HepG2 (cell line): ENCODE measurements at places on chromosomes 2 and 18.
A peak's percentile ranks its signal among the peaks of the same experiment; 100 is the strongest.

- DNase-seq, result no peak
Measured at GRCh38 chr2:949384-950079, 1.1 kb upstream of the SNTG2 start.

DNA sequence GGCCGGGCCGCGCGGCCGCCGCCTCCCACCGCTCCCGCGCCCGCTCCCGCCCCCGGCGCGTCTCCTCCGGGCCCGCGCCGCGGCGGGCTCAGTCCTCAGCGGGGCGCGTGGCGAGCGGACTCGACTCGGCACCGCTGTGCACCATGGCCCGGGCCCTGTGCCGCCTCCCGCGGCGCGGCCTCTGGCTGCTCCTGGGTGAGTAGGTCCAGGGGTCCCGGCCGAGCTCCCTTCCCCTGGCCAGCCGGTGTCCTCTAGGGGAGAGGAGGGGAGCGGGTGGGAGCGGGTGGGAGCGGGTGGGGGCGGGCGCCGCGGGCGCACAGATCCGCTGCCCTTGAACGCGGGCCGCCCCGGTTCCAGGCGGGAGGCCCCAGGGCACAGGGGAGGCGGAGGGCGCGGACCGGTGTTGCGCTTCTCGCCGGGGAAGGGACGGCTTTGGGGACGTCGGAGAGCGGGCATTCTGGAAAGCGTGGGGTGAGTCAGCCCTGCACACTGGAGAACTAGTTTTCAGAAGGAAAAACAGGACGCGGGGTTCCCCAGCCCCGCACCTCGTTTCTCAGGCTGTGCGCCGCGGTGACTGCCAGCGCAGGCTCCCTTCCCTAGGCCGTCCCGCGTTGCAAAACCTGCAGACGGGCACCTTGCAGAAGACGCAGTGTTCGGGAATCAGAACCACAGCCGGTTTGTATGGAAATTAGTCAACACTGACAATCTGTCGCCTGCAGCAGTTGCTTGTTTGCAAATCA, at the start of gene RAMP1:
RAMP1 (plus strand) TSS at position 91 of the 740 bp plus-strand sequence; CDS start at position 144, 53 bp downstream.
- no peak for DNase-seq

DNA sequence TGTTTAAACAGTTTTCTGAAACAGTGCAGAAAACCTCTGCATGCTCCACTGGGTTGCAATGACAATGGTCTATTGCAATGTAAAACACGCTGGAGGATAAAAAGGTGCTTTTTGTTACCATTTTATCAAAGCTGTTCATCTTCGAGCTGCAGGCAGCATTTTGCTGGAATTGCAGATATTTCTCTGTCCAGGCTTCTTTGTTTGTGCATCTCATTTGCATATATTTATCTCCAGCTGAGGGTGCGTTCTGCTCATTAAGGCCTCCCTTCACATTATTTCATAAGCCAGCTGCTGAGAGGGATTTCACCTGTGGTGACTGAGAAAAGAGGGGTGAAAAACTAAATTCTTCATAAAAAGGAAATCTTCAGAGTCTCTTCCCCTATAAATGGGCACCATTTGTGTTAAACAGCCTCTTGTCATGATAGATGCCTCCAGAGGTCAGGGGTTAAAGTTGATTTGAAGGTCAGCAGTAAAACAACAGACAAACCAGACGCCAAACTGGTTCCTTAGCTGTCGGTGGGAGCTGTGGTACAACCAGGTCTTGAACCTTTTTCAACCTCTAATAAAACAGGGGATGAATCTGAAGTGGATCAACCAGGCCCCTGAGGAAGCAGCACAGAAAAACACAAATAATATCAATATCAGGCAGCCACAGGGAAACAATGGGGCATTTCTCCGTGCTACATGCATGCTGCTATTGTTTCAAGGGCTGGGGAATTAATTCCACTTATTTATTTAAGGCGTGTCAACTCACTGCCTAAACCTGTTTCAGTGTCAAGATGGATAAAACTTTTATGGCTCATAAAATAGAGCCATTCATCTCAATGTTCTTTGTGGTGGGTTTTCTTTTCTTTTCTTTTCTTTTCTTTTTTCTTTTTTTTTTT, 265.1 kb downstream of the MEIS1 start:
- no peak for DNase-seq

DNA sequence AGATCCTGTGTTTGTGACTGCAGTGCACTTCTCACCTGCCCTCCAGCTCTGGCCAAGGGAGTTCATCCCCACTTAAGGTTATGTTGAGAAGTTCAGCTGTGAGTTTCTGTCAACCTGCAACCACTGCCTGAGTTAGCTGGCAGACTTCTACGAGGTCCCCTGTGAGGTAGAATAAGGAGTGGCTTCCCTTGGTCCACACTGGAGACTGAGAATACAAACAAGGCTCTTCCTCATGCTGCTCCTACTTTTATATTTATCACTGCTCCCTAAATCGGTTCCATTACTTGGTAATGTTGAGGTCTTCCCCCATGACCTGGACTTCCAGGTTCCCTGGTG, 353.2 kb upstream of the CWC22 start:
- no peak for DNase-seq

DNA sequence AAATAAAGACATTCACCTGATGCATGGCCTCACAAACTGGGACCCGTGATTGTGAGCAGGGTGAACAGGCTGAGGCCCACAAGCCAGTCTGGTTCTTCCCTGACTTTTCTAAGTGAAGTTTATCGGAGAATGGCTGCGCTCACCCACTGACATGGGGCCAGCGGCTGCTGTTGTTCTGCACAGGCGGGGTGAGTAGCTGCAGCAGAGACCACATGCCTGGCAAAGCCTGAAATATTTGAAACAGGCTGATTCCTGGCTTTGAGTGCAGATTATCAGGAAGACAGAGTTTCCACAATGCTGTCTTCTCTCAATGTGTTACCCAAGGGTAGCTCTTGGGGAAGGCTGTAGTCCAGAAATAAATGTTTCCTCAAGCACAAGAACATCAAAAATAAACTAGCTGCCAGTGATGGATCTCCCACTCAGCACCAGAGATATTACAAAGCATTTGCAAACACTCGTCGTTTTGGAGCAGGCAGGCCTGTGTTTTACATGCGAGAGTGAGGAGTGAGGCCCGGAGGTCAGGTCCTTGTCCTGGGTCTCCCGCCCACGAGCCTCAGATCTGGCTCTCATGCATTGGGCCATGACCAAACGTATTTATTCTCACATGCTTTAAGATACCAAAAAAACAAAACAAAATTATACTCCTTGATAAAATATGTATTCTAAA, 647.1 kb downstream of the GALR1 start:
- DNase-seq, result no peak

- no peak for DNase-seq
Measured at GRCh38 chr2:8595811-8596600, 85.8 kb upstream of the ID2 start.

- DNase-seq, result no peak
Measured at GRCh38 chr2:203914546-203915182, 21.9 kb upstream of the ICOS start.

DNA sequence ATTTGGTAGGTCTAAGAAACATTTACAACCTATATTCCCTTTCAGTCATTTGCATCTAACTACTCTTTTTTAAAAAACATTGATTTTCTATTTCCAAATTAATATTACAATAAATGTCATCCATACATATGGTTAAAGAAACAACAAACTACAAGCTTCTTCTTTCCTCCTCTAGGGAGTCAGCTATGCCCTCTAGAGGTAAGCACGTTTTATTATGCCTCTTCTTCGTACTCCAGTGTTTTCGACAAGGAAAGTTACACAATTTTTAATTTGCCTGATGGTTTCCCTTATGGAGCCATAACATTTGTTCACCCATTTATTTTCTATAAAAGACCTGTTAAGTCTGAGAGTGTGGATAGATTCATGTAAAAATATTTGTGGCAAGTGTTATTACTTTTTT, 183.4 kb upstream of the CDH7 start:
- peak; percentile 7 for DNase-seq

GRCh38 chr2:169348321-169349024, 13.9 kb downstream of the LRP2 start:
- DNase-seq, result peak; percentile 21

DNA sequence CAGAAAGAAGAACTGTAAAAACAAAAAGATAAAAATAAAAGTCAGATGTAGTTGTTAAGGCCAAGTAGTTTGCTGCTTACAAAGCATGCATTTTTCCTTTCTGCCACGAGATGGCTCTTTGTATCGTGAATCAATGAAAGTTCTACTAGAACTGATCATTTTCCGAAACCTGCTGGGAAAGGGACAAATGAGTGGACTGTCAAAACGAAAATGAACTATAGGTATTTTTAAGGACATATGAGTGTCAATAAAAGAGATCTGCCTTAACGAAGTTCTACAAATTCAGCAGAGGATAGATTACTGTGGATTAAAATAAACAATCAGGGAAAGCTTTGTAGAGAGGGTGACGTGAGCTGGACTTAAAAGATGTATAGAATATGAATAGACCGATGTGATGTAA, 15.0 kb upstream of the ELOA2 start:
- DNase-seq, result peak; percentile 40

- no peak for DNase-seq
Measured at GRCh38 chr18:23570912-23571504, 15.3 kb downstream of the NPC1 start.

- peak; percentile 13 for DNase-seq
Measured at GRCh38 chr2:102660574-102660973, 41.2 kb downstream of the SLC9A2 start.

DNA sequence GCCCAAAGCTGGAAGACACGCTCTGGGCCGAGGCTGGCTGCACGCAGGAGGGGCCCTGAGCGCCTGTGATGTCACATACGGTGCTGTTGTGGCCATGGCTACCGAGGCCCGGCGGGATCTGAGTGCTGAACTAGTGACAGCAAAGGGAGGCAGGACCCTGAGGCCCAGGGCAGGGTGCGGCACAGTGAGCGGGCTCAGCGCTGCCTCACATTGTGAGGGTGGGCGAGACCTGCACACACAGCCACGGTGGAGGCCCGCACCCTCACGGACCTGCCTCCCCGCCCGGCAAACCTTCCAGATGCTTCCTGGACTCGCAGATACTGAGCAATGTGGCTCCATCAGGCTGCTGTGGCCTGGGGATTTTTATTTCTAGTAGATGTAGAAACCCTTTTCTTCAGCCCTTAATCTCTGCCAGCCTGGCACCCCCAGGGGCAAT, 133.8 kb upstream of the CTDP1 start:
- no peak for DNase-seq

DNA sequence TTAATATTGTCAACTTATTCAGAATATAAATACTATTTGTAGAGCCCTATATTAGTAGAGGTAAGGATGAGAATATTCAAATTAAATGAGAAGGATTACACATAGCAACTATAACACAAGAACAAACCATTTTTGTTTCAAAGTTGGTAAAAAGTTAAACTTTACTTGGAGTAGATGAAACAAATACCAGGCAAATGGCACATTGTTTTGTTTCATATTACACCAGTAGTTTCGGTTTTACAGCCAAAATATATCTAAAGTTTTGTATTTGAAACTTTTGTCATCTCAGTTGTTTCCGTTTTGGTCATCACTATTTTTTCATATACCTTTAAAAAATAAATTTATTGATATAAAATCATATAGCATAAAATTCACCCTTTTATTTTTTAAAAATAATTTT, 1039.4 kb downstream of the DPP10 start:
- no peak for DNase-seq

- no peak for DNase-seq
Measured at GRCh38 chr2:62641410-62641843, 64.1 kb upstream of the EHBP1 start.

- no peak for DNase-seq
Measured at GRCh38 chr2:174873471-174873870, 109.2 kb upstream of the CHRNA1 start.

- no peak for DNase-seq
Measured at GRCh38 chr2:136175868-136176267, 57.9 kb upstream of the CXCR4 start.

- no peak for DNase-seq
Measured at GRCh38 chr2:64210816-64211215, 66.6 kb upstream of the PELI1 start.

DNA sequence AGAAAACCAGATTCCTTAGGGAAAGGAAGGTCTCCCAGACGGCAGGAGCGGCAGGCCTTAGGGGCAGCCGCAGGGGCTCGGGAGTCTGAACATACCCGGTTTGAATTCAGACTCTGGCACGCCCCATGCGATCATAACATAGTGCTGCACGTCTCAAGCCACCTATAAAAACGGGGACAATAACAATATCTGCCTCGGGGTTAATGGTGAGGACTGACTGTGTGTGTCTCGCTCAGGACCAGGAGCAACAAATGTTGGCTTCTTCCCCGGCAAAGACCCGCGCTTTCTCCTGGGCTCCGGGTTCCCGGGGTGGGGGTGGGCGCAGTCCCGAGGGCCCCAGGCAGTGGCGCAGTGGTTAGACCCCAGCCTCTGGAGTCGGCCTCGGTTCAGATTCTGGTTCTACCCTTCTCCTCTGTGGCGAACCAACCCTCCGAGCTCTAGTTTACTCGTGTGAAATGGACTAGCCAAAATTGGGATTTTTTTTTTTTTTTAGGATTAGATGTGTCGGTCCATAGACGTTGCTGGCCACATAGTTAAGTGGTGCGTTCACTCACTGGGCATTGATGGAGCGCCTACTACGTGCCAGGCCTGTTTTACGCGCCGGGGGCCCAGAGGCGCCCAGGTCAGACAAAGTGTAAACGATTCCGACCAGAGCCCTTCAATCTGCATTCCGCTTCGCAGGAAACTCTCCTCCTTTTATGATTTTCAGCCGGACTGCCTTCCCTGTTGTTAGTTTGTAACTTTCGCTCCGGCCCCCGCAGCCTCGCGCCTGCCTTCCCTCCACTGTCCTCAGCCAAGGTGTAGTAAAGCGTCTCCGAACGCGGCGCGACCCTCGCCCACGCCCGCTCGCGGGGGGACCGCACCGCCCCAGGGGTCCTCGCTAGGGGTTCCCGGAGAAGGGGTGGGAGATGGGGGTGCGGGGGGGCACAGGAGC, 820 bp upstream of the SH3BP4 start:
- no peak for DNase-seq

- DNase-seq, result no peak
Measured at GRCh38 chr18:6054256-6054842, 159.0 kb upstream of the TMEM200C start.
